ENCODE measurements at places on chromosomes 12 and 14.
A peak's percentile ranks its signal among the peaks of the same experiment; 100 is the strongest.

GRCh38 chr12:15899282-15899870 is 11.8 kb upstream of the DERA start:
- H3K27ac ChIP-seq = no peak overlapping the region
- no peak for DNase-seq
- H3K4me1 ChIP-seq = no peaks in the 10 kb centered on the region
- H3K36me3 ChIP-seq = peaks cover 84% of the 10 kb centered on the region
- no peak overlapping the region for H3K4me3 ChIP-seq
- H3K27me3 ChIP-seq = no peaks in the 10 kb centered on the region

DNA sequence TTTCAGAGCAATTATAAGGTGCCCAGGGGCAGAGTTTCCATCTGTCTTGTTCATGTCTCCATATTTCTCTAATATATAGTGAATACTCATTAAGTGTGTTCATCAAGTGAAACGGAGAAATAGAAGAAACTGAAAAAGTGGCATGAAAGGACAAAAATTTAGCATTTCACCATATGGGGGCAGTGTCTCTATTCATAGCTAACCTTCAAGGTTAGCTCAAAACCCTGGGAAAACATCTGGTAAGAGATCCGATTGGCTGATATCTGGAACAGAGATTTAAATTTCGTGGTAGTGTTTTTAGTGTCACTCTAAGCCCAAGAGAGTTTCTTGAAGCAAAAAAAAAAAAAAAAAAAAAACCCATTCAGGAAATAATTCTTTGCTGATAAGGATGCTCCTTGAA is 367.5 kb downstream of the DAD1 start:
- H3K27me3 ChIP-seq = no peaks in the 10 kb centered on the region
- H3K4me1 ChIP-seq = no peaks in the 10 kb centered on the region
- H3K4me3 ChIP-seq = no peak overlapping the region
- no peak overlapping the region for H3K27ac ChIP-seq
- H3K36me3 ChIP-seq = no peaks in the 10 kb centered on the region

- no peak overlapping the region for H3K4me3 ChIP-seq
- no peaks in the 10 kb centered on the region for H3K4me1 ChIP-seq
- no peak for DNase-seq
- no peaks in the 10 kb centered on the region for H3K36me3 ChIP-seq
These were observed 937.2 kb upstream of the FLRT2 start for GRCh38 chr14:84592770-84593169.

DNA sequence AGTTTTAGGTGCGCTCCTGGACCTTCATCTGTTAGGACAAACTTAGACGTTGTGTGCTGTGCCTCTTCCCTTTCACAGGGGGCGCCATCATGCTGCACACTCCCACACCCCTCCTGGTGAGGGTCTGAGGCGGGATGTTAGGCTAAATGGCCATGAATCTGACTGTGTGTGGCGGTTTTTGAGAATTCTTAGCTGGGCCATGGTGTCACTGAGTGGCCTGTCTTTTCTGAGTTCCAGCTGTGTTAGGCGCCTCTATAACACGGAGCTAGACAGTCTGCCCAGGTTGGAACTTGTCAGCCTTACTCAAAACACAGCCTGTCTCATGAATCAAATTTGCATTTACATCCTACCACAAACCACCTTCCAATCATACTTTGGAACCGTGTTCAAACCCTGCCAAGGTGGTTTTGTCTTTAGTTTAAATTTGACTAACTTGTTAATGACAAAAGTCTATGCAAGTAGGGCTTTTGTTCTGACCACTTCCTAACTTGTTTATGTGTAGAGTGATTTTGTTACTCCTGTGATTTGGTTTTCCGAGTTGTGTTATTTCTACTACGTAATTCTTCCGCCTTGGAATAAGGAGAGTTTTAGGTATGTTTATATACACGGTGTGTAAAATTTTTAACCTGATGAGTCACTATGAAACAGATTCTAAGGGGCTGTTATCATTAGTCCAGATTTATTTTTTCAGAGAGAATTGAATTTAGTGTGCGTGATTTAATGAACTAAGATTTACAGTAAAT is 19.6 kb downstream of the ACVR1B start:
- DNase-seq = peak; percentile 67
- H3K27ac ChIP-seq = no peak overlapping the region
- peaks cover 57% of the 10 kb centered on the region for H3K4me1 ChIP-seq
- no peaks in the 10 kb centered on the region for H3K27me3 ChIP-seq
- no peak overlapping the region for H3K4me3 ChIP-seq

DNA sequence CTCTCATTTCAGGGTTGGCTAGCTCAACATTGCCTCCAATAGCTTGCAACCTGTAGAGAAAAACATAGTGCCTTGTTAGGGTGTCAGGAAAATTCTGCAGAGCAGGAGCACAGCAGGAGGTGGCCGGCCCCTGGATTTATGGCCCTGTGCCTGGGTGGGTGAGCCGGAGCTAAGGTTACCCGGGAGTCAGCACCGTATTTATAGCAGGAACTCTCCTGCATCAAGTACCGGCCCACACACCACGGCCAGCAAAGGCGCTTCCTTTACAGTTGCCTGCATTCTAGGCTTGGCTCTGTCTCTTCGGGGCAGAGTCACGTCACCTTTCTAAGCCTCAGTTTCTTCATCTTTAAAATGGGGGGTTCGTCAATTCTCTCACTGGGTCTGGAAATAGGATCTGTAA is 52.8 kb upstream of the EML1 start:
- H3K27ac ChIP-seq = no peak overlapping the region
- peaks cover 27% of the 10 kb centered on the region for H3K27me3 ChIP-seq
- no peaks in the 10 kb centered on the region for H3K36me3 ChIP-seq
- DNase-seq = no peak
- H3K4me3 ChIP-seq = no peak overlapping the region
- H3K4me1 ChIP-seq = peaks cover 4% of the 10 kb centered on the region

DNA sequence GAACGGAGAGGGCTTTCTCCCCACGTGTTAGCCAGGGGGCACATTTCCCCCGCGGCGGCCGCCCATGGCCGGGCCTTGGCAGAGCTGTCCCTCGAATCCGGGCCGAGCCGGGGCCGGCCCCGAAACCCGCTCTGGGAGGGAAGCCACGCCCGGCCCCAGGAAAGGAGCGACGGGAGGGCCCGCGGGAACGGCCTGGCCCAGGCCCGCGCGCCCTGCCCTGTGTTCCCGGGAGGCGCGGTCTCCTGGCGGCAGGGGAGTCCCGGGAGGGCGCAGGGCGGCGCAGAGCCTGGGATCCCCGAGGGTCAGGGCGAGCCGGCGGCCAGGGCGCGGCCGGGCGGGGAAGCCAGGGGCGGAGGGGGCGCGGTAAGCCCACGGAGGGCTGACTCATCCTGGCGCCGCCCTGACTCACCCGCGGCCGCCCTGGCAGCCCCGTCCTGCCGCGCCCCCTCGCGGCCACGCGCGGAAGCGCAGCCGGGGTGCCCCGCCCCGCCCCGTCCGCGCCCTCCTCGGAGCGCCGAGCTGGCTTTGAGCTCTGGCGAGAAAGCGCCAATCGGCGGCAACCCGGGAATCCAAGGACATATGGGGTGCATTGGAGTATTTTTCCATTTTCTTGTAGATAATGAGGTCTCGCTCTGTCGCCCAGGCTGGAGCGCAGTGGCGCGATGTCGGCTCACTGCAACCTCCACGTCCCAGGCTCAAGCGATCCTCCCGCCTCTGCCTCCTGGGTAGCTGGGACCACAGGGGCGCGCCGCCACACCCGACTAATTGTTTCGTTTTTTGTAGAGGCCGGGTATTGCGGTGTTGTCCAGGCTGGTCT is 31.8 kb upstream of the PLEKHG6 start:
- no peak overlapping the region for H3K27ac ChIP-seq
- peaks cover 12% of the 10 kb centered on the region for H3K4me1 ChIP-seq
- H3K27me3 ChIP-seq = peaks cover 6% of the 10 kb centered on the region
- peak overlapping the region; percentile 42 for H3K4me3 ChIP-seq

- no peaks in the 10 kb centered on the region for H3K36me3 ChIP-seq
- no peak for DNase-seq
- H3K4me1 ChIP-seq = peaks cover 12% of the 10 kb centered on the region
These were observed 186.4 kb upstream of the PRMT8 start for GRCh38 chr12:3304436-3305165.

DNA sequence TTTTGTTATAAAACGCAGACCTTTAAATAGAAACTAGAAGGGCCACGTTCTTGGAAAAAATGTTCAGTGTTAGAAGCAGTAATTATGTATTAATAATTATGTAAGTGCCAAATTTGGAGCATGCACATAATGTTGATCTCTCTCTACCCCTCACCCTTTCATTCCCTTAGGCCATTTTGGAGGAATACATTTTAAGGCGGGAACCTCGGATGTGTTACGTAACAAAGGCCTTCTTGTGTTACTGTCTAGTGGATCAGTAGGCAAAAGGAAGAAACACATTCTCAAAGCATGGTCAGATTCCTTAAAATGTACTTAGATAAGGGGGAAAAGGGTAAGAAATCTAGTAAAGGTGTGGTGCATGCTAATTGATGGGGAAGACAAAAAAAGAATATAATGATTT is 52.7 kb downstream of the RASSF3 start:
- H3K27me3 ChIP-seq = no peaks in the 10 kb centered on the region
- peaks cover 78% of the 10 kb centered on the region for H3K4me1 ChIP-seq
- no peak for DNase-seq
- no peak overlapping the region for H3K4me3 ChIP-seq
- peak overlapping the region; percentile 48 for H3K27ac ChIP-seq

- H3K4me3 ChIP-seq = no peak overlapping the region
- H3K27ac ChIP-seq = no peak overlapping the region
- no peak for DNase-seq
- H3K4me1 ChIP-seq = no peaks in the 10 kb centered on the region
- no peaks in the 10 kb centered on the region for H3K36me3 ChIP-seq
These were observed 419.4 kb downstream of the GALC start for GRCh38 chr14:87573591-87573990.

DNA sequence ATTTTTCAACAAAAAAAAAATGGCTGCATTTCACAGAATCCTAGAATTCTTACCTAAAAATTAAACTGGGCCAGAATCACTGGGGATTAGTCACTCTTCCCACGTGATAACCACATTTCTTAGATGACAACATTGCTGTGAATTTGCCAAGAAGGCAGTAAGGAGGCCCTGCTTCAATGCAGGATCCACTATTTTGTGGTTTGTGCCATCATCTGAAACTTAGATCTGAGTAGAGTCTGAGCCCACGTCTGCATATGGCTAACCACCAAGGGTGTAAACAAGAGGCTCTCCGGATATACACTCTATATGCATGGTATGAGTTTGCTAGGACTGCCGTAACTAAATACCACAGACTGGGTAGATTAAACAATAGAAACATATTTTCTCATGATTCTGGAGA is 24.4 kb upstream of the TBX5 start:
- H3K4me1 ChIP-seq = no peaks in the 10 kb centered on the region
- no peak for DNase-seq
- H3K27ac ChIP-seq = no peak overlapping the region
- H3K36me3 ChIP-seq = no peaks in the 10 kb centered on the region
- no peaks in the 10 kb centered on the region for H3K27me3 ChIP-seq

DNA sequence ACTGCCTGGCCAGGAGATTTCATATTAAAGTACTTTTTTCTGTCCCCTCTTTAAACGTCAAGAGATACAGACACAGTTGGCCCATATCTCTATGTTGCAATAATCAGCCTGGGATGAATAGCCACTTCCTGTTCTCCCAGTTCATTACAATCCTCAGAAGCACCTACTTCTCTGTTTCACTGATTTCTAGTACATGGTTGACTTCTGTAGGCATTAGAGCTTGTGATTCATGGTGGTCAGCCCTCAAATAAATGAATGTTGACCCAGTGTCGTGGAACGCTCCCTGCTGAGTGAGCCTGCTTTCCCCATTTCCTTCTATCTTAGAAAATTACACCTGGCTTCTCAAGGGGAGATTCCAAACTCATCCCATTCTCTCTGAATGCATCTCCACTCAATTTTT is 416.7 kb downstream of the PDZRN4 start:
- H3K4me1 ChIP-seq = no peaks in the 10 kb centered on the region
- no peaks in the 10 kb centered on the region for H3K27me3 ChIP-seq
- DNase-seq = no peak

DNA sequence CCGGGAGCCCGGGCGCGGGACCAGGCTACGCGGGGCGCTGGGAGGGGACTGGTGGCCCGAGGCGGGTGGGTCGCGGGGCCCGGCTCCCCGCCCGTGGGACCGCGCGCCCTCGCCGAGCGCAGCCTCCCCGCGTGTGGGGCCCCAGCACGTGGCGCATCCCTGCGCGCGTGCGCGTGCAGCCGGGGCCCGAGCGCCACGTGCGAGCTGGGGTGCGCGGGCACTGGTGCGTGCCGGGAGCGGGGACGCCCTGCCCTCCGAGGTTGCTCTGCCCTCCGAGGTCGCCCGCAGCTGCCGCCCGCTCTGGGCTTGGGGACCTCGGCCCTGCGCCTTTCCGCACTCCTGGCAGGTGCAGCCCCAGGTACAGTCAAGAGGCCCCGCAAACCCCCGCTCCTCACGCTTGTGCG is 365 bp upstream of the CCDC88C start:
- peak; percentile 93 for DNase-seq
- peaks cover 22% of the 10 kb centered on the region for H3K36me3 ChIP-seq
- peaks cover 40% of the 10 kb centered on the region for H3K4me1 ChIP-seq
- H3K27me3 ChIP-seq = no peaks in the 10 kb centered on the region
- H3K27ac ChIP-seq = peak overlapping the region; percentile 52

GRCh38 chr14:83172363-83172762 is 1638.7 kb upstream of the SEL1L start:
- H3K27ac ChIP-seq = no peak overlapping the region
- no peak overlapping the region for H3K4me3 ChIP-seq
